ENCODE measurements at places on chromosomes 1 and 21.

GRCh38 chr1:155893389-155894142, 17.6 kb downstream of the RIT1 start:
- no peak for DNase-seq

GRCh38 chr1:118101515-118101844, 83.5 kb downstream of the SPAG17 start:
- no peak for DNase-seq

GRCh38 chr1:228256626-228257375, 49.0 kb downstream of the OBSCN start:
- DNase-seq = no peak

DNA sequence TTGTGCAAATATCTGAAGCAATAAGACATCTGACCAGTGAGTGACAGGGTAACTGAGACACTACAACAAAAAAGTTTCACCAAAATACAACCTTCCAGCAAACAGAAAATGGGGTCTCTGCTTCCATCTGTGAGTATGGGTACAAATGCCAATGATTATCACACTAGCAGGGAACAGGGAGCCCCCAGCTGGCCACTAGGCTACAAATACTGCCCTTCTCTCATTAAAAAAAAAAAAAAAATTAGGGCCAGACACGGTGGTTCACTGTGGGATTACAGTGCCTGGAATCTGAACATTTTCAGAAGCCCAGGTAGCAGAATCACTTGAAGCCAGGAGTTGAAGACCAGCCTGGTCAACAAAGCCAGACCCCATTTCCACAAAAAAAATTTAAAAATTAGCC, 48.4 kb upstream of the EDARADD start:
- no peak for DNase-seq

- DNase-seq = no peak
Measured at GRCh38 chr21:16707274-16707673, 805.6 kb upstream of the CXADR start.

GRCh38 chr1:9905010-9905409, 5.1 kb downstream of the CTNNBIP1 start:
- no peak for DNase-seq

DNA sequence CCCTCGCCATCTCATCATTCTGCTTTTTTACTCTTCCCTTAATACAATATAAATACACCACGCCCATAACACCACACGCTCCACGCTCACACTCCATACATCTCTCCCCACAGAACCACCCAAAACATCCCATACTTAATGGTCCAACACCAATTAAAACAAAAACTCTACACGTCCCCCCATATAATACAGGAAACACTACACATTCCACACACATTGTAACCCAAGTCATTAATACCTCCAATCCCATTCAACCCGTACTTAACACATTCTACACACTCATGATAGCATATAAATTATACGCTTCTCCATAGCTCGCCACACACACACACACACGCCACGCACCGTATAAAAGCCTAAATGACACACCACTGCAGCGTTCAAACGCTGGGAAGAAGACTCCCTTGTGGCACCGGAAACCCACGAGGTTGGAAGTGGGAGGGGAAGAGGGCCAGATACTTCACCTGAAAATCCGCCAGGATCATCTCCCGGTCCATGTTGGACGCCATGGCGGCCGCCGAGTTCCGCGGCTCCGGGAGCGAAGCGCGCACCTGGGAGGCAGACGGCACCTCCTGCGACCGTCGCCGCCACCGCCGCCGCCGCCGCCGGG, 659 bp downstream of the FAF1 start:
- DNase-seq = no peak

DNA sequence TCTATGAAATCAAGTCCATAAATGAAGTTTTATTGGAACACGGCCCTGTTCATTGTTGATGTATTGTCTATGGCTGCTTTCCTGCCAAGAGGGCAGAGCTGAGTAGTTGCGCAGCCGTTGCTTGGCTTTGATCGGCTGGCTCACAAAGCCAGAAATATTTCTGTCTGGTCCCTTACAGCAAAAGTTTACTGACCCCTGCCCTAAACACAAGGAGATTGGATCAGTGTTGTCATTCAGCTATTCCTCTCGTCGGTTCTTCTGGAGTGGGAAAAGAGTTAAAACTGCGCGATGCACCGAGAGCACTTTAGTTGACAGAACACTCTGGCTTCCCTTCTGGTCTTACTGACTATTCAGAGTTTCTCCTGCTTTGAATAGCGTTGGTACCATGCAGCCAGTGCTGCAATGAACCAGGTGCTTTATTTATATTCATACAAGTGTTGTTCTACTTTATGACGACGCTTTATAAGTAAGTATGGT, 868 bp downstream of the ZBTB40 start:
- DNase-seq = no peak

DNA sequence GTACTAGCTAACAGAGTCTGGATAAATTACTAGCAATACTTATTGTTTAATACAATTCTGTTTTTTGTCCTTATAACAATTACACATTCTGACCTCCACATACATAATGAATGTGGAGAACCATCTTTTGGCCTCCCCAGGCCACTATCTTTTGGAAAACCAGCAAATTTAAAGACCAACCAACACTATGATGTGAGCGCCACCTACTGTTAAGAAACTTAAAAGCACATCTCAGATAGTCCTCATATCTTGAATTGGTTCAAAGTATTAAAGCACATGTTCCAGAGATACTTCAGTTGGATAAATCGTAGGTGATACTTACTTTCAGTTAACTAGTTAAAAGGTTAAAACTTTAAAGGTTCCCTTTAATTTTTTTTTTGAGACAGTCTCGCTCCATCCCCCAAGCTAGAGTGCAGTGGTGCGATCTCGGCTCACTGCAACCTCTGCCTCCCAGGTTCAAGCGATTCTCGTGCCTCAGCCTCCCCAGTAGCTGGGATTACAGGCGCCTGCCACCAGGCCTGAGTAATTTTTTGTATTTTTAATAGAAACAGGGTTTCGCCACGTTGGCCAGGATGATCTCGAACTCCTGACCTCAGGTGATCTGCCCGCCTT, 29.3 kb upstream of the USP1 start:
- no peak for DNase-seq

DNA sequence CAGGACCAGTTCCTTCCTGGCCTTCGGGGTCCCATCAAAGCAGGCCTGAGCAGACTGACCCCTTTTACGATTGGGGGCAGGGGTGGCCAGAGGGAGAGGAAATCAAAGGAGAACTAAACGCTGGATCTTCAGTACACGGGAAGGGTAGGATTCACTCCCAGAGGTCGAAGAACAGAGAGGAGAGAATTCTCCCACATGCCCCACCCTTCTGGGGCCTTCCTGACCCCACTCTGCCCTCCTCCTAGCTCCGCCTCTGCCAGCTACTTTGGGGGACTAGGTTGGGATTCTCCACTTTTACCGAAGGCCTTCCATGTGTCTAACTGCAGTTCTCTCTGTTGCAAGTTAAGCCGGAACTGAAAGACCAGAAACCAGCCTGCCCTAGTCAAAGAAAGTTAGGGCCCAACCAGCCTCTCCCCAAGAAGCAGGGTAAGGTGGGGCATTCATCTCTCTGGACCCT, 654 bp upstream of the ARHGEF2 start:
- DNase-seq = peak; percentile 64

DNA sequence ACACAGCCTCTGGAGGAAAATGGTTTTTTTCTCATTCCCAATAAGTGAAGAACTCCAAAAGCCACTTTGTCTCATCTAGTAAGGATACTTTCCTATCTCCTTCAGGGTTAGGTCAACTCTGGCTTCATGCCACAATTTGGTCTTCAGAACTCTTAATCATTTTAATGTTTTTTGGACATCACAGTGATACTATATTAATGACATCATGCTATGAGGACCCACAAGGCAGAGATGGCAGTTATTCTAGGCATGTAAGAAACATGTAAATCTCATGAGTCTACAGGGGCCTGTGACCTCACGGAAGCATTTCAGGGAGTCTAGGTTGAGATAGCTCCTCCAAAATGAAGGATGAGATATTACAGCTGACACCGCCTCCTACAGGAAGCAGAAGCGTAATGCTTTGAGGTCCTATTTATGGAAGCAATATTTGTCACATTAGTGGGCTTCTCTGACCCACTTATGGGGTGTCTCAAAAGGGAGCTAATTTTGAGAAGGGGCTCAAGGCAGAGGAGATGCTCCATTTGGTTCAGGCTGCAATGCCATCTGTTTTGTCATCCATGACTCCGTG, 5.0 kb upstream of the GPR137B start:
- no peak for DNase-seq

DNA sequence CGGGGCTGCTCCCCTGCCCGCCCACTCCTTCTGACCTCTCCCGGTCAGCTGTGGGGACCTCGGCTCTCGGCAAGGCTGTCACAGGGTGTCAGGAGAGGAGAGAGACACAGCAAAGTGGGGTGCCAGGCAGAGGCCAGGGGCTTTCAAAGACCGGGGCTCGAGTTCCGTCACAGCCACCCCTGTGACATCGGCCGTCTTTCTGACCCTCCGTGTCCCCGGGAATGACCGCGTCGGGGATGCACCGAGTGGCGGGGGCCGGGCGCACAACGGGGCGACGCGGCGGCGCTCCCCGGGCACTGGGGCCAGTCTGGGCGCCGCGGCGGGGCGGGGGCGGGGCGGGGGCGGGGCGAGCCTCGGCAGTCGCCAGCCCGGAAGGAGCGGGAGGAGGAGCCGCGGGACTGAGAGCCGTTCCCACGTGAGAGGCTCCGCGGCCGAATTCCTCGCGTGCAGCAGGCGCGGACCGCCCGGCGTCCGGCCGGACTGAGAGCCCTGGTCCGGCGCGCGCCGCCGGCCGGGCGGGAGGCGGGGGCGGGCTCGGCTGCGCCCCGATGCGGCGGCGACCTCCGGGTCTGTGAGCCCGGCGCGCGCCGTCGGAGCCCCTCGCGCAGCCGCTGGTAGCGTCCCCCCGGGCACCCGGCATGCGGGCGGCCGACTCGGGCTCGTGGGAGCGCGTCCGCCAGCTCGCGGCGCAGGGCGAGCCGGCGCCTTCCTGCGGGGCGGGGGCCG, 229.7 kb upstream of the TMEM51 start:
- no peak for DNase-seq

DNA sequence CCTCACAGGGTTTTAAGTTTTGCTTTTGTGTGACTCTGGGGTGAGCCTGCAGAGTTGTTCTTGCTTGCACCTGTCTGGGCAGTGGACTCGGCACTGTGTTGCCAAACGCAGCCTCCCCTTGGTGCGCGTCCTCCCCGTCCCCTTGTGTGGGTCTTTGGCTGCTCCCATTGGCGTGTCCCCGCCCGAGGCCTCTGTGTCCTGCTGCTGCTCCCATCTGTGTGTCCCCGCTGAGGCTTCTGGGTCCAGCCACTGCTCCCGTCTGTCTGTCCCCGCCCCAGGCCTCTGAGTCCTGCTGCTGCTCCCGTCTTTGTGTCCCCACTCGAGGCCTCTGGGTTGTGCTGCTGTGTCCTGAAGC, 62.8 kb downstream of the PCNT start:
- no peak for DNase-seq

DNA sequence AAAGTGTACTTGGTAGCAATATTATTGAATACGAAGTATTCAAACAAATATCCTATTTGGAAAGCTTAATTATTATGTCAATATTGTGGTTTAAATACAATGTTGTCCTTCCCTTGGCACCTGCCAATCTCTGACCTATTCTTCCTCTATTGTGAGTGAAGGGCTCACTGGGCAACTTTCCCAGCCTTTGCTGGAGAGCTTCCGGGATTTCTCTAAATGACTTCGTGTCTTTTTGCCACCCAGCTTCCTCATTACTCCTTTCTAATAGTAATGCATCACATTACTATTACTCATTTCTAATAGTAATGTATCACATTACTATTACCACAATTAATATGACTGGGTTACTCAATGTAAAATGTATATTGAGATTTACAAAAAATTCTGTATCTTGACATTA, 880.6 kb downstream of the BRINP3 start:
- no peak for DNase-seq

DNA sequence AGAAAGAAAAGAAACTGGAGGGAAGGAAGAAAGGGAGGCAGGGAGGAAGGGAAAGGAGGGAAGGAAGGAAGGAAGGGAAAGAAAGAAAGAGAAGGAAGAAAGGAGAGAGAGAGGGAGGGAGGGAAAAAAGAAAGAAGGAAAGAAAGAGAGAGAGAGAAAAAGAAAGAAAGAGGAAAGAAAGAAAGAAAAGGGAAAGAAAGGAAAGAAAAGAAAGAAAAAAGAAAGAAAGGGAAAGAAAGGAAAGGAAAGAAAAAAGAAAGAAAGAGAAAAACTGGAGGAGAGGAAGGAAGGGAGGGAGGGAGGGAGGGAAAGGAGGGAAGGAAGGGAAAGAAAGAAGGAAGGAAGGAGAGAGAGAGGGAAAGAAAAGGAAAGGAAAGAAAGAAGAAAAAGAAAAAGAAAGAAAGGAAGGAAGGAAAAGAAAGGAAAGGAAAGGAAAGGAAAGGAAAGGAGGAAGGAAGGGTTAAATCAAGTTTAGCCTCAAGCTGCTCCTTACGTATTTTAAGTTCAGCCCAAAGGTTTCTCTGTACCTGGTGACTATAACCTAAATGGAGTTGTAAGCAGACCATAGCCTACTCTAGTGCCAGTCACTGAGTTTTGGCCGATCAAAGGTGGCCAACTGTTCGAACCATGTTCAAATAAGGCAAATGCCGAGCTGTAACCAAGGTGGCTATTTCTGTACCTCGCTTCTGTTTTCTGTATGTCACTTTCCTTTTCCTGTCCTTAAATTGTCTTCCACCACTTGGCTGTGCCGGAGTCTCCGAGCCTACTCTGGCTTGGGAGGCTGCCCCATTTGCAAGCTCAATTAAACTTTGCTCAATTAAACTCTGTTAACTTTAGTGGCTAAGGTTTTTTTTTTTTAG, 37.8 kb upstream of the TMPRSS2 start:
- DNase-seq = no peak

DNA sequence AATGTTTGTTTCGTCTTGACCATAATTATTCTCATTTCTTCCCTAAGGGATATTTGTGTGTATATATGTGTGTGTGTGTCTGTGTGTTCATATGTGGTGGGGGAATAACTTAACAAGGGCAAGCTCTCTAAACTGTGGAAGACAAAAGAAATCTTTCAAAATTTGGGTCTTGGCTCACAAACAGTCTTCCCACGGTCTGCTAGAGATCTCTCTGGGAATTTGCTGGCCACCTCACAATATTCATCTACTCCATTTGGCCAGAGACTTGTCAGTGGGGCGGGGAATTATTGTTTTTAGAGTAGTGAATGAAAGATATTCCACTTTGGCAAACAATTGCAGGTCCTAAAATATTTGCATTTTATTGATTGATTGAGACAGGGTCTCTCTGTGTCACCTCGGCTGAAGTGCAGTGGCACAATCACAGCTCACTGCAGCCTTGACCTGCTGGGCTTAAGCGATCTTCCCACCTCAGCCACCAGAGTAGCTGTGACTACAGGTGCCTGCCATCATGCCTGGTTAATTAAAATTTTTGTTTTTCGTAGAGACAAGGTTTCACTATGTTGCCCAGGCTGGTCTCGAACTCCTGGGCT, 8.0 kb upstream of the EIF2B3 start:
- no peak for DNase-seq

DNA sequence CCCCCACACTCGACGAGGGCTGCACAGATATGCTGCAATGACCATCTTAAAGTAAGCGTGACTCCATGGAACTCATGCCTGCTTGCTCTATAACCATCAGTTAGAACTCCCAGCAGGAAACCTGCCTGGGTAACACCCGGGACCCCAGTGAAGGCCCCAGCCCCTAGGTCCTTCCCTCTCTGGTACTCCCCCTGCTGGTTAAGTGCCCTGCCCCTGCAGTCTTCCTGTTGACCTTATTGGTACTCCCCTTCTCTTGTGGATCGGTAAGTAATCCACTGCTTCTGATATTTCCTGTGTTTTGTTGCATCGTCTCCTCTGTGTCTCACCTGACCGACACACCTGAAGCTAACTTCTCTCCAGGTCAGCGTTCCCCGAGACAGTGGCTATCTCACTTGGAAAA, 104.8 kb upstream of the COG2 start:
- DNase-seq = no peak
